ENCODE measurements at places on chromosomes 2 and 18.

- no peak for DNase-seq
Measured at GRCh38 chr18:24727685-24728084, 267.2 kb downstream of the HRH4 start.

GRCh38 chr18:22475426-22476100 lies 57.8 kb upstream of the CTAGE1 start:
- no peak for DNase-seq

DNA sequence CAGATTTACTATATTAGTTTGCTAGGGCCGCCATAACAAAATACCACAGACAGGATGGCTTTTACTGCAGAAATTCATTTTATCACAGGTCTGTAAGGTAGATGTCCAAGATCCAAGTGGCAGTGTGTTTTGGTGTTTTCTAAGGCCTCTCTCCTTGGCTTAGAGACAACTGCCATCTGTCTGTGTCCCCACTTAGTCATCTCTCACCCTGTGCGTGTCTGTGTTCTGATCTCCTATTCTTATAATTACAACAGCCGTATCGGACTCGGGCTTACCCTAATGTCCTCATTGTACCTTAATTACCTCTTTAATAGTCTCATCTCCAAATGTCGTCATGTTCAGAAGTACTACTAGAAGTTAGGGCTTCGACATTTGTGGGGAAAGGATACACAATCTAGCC lies 362.3 kb upstream of the CDH19 start:
- DNase-seq: no peak

- DNase-seq: no peak
Measured at GRCh38 chr2:72605836-72606442, 219.9 kb downstream of the EXOC6B start.

- DNase-seq: no peak
Measured at GRCh38 chr2:237556773-237557632, 9.4 kb upstream of the PRLH start.

DNA sequence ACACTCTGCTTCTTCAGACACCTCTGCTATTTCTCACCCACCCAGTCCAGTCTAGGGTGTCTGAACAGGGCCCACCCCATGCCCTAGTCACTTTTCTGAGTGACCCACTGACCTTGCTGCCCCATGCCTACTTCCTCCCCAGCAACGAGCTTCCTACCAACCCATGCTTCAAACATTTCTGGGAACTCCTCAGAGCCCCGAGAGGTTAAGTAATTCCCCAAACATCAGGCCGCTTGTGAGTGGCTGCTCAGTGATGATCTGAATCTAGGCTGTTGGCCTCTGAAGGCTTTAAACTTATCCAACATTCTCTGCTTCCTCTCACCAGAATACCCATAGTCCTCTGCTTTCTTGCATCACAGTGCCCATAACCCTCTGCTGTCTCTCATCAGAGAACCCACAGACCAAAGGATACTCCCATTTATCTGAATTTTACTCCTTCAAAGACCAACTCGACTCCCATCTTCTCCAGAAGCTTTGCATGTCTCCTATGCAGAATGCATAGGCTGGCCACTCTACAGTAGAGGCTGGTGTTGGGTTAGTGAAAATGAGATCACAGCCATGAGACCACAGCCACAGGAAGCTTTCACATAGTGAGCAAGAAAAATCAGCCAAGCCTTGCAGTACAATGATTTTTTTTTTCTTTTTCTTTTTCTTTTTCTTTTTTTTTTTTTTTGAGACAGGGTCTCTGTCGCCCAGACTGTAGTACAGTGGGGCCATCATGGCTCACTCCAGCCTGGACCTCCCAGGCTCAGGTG lies 309.5 kb upstream of the LYPD1 start:
- no peak for DNase-seq

- no peak for DNase-seq
Measured at GRCh38 chr2:122081751-122082150, 326.3 kb downstream of the TSN start.
